ENCODE measurements at places on chromosomes 1 and 21.
A peak's percentile ranks its signal among the peaks of the same experiment; 100 is the strongest.

- DNase-seq: no peak
Observed at GRCh38 chr1:59486615-59487014, 189.7 kb downstream of the FGGY start.

DNA sequence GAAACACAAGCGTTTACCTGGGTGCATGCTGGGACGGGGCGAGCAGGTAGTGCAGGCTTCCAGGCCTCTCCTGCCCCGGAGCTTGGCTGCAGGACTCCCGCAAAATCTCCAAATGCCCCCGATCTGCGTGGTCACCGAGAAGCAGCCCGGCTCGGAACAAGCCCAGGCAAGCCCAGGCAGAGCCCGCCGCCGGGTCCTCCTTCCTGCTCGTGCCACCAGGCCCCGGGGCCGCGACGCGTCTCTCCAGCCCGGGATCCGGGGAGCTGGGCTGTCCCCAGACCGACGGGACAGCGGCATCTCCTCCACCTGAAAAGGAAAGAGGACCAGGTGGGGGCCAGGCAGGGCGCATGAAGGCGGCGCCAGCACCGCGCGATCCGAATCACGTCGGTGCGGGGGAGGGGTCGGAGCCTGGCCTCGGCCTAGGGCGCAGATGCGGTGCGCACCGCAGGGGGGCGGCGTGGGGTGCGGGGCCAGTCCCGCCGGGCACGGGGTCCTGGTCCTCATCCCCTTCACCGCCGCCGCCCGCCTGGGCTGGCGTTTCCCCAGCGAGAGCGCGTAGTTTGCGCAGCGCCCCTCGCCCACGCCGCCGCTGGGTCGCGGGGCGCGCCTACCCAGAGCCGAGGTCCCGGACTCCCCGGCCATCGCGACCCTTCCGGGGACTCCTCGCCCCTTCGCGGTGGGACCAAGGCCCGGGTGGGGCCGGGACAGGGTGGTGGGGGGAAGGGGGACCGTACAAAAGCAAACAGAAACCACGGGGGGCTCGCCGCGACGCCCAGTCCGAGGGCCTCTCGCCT is 52.4 kb upstream of the H6PD start:
- no peak for DNase-seq

DNA sequence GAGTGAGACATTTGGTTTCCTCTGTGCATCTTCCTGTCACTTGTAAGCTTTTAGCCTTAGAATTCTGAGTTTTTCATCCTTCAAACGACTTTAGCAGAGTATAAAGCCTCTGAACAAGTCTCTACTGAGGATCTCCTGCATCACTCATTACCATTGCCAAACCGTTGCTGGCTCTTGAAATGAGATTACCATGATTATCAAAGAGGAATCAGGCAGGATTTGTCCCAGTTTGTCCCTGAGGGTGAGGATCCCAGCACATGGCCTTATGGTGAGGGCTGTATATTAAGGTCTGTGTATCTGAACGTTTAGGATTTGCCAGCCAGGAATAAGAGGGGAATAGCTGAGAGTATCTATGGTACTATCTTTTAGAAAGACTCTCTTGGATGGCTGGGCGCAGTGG is 169.5 kb upstream of the L1TD1 start:
- DNase-seq: no peak

GRCh38 chr1:234987415-234988154 is 141.1 kb downstream of the TOMM20 start:
- peak; percentile 80 for DNase-seq

GRCh38 chr1:217718873-217719272 is 87.7 kb downstream of the SPATA17 start:
- DNase-seq: no peak

- no peak for DNase-seq
Observed at GRCh38 chr1:216183007-216183406, 240.2 kb downstream of the USH2A start.

- no peak for DNase-seq
Observed at GRCh38 chr21:36709030-36709867, 10.3 kb downstream of the SIM2 start.

- no peak for DNase-seq
Observed at GRCh38 chr1:245589316-245589715, 434.5 kb downstream of the KIF26B start.

GRCh38 chr21:45893740-45894449 is 87.7 kb upstream of the COL6A1 start:
- DNase-seq: no peak

- no peak for DNase-seq
Observed at GRCh38 chr1:9449976-9450696, 89.1 kb upstream of the SLC25A33 start.

- DNase-seq: no peak
Observed at GRCh38 chr1:241488739-241489138, 30.8 kb downstream of the FH start.

- no peak for DNase-seq
Observed at GRCh38 chr1:204126386-204126785, 25.5 kb downstream of the ETNK2 start.

GRCh38 chr21:44816761-44817505 is 929 bp downstream of the SUMO3 start:
- DNase-seq: no peak

DNA sequence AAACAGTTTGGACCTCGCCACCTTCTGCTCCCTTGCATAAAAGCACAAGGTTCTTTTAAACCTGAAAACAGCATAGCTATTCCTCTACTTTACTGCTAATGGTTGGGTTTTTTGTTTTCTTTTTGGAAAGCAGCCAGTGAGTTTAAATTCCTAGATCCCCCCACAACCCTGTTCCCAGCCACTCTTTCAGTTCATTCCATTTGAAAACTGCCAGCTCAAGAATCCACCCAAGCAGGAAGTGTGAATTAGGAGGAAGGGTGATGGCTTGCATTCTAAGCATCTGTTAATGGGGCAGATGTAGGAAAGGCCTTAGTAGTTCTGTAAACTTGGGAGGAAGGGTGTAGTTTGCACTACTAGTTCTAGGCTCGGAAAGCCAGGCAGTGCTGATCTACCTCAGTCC is 172.9 kb upstream of the HOOK1 start:
- DNase-seq: no peak

GRCh38 chr21:45546636-45547544 is 4.7 kb upstream of the SLC19A1 start:
- no peak for DNase-seq

GRCh38 chr1:43893006-43893405 is 40.6 kb upstream of the ARTN start:
- no peak for DNase-seq

DNA sequence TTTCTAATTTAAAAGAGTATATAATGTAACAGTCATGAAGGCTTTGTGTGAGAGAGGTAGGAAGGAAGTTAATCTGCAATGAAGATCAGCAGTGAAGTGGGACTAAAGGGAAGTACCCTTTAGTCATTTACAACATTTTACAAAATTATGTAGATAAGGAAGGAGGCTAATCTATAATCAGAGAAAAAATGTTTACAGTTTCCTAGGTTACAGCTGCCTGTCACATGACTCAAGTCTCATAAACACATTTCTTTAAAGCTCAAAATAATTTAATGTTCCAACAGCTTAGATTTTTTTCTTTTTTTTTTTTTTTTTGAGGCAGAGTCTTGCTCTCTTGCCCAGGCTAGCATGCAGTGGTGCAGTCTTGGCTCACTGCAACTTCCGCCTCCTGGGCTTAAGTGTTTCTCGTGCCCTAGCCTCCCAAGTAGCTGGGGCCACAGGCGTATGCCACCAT is 26.2 kb upstream of the CAP1 start:
- DNase-seq: no peak

DNA sequence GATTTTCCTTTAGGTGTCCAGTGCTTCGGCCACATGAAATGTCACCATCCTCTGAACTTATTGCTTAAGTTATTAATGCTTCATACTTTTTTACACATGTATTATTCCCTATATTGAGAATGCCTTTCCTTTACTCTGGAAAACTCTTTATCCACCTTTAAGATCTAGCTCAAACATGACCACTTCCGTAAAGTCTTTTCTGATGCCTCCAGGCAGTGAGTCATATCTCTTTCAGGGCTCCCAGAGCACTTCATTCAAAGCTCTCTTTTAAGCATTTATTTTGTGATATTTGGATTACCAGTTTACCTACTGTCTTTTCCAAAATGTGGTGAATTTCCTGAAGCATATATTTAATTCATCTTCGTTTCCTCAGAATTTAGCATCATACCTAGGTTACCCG is 178.9 kb downstream of the HS2ST1 start:
- DNase-seq: no peak

DNA sequence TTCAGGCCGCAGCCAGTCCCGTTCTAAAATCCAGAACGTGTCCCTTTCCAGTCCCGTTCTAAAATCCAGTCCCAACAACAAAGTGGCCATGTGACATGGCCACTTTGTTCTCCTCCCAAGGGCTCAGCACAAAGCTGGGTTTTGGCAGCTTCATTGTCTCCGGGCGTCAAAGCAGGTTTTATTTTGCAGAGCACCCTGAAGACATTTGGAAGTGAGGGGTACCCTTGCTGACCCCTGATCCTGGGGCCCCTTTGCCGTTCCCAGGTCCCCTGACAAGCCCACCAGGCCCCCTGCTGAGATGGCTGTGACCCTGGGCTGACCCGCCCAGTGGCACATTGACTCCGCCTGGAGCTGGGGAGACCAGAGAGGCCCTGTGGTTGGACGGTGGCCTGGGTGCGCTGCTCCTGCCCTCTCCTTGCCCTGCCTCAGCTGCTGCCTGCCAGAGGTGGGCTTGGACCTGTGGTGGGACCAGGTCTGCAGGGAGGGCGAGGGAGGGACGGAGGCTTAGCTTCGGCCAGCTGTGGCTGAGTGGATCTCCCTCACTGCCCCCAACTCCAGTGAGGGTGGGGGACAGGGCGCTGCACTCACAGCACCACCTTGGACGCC is 4.3 kb downstream of the PFKL start:
- DNase-seq: no peak

GRCh38 chr21:28483301-28484035 is 509.2 kb downstream of the LTN1 start:
- DNase-seq: no peak

DNA sequence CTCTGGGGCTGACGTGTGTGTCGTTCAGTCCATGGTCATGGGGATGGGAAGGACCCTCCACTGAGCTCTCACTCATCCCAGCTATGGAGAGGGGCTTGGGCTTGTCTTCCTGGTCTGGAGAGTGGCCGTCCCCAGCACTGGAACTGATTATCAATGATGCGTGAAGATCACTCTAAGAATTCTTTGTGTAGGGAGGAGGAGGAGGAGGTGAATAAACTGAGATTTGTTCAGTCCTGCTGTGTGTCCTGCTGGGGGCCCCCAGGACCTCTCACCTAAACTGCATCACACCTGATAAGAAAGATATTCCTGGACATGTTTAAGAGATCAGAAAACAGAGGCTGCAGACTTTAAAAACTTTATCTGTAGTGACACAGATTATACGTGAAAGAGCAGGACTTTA is 21.2 kb downstream of the RHOU start:
- DNase-seq: no peak

DNA sequence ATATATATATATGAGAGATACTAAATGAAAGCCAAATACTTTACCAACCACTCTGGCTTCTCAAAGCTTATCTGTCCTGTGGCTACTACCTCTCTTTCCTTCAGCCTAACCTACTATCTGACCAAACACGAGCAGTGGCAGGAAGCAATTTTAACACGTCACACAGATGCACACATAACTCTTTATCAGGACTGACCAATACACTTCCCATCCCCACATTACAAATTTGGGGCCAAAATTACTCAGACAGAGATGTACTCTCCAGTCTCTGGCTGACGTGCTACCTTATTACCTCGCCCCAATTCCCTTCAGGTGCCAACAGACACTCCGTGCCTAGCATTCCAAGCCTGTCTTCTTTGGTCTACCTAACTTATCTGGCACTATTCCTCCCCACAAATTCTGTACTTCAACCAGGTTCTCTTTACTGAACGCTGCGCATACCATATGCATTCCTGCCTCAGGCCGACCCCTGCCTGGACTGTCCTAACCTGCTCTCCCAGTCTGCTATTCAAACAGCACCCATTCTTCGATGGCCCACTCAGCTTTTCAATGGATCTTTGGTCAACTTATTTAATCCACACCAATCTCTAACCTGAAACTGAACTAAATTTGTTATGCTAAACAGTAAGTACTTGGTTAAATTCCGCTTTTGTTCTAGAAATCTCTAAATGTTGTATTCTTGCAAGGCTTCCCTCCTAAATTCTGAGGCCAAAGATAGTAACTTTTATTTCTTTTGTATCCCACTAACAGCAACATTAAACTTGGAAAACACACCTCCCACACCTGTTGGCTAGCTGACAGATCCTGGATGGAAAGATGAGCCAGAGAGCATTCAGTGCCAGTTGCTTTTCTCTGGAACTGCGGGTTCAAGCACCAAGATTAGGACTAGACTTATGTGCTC is 27.9 kb downstream of the RERE start:
- DNase-seq: peak; percentile 23

DNA sequence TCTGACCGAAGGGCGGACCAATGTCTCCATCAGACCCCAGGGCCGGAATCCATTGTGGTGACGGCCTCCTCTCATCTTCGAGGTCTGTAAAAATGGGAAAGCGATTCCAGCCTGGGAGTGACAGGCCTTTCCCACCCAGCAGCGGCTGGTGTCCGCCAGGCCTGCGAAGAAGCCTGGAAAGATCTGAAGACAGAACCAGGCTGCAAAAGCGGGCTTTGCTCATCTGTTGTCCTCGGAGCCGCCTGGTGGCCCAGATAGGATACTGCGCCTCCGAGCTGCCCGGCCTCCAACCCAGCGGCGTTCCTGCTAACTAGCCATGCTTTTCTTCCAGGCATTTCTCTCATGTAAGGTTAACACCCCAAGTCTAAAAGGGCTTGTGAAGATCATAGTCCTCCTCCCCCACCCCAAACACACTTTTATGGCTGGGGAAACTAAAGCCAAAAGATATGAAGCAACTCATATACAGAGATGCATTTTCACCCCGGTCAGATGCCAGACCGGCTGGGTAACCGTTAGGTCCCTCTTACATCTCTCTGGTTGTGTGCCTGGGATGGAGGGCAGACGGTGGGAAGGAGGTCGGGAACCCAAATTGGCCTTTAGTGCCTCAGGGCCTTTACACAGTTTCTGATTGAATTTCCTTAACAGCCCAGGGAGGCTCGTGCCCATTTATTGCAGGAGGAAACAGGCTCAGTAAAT is 1.9 kb upstream of the DHRS3 start:
- peak; percentile 81 for DNase-seq

- no peak for DNase-seq
Observed at GRCh38 chr1:36922071-36922470, 112.2 kb downstream of the GRIK3 start.

DNA sequence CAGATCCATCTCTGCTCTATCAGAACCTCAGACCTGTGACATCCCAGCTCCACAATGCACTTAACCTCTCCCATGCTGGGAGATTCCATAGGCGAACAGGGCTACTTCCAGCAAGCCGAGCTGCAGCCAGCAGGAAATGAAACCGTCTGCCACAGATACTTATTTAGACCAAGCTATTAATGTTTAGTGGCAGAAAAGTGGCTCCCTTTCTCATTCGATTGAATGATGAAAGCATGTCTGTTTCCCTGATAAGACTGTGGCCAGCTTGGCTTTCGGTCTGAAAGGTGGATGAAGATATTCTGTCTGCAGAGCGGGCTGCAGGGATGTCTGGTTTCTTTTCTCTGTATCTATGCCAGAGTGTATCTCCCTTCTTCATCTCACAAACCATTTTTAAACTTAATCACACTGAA is 146.4 kb downstream of the GREM2 start:
- no peak for DNase-seq

GRCh38 chr1:116163533-116163932 is 52.3 kb downstream of the MAB21L3 start:
- DNase-seq: no peak

Data from right lung (tissue), 10 donors.